NCI-H1436 treated with DMSO at 0.1 percent for 48 hours (cell line): ENCODE measurements at places on chromosomes 11 and 22.

DNA sequence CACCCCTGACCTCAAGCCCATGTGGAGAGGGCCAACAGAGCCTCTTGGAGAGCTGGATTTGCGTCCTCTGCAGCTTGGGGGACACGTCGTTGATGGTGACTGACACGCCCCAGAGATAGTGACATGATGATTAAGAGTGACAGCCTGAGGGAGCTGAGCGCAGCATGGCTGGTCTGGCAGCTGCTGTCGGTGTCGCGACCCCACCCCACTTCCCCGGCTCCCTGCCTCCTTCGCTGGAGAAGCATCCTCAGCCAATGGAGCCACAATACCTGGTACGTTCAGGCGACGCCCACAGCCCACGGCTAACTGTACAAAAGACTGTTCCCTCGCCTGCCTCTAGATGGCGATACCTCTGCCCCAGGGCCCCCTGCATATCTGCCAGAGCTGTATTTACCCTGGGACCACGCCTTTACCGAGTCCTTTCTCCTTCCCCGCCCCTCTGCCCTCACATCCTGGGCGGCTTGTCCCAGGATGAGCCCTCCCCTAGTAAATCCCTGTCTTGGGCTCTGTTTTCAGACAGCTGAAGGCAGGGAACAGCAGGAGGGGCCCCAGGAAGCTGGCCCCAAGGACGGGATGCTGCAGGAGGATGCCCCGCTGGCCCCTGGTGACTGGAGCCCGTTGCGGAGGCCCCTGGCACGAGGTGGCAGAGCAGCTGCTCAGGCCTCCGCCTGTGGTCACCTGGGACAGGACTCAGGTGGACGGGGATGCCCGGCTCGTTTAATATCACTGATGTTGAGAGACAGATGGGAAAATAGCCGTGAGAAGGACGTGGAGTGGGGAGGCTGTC is 90.6 kb downstream of the RPS6KA4 start:
- DNase-seq: no peak

DNA sequence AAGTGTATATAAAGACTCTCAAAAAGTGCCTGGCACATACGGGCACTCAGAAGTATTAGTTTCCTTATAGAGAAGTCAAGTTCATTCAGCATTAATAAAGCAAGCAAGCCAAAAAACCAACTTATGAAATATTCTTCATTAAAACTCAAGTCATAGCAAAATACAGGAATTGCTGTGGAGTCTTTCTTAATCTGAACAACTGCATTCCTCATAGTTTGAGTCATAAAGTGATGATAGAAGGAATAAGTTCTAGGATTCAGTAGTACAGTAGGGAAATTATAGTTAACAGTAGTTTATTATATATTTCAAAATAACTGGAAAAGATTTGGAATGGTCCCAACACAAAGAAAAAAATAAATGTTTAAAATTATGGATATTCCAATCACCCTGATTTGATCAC is 200.3 kb downstream of the C11orf91 start:
- no peak for DNase-seq

GRCh38 chr11:102900346-102900745 is 25.6 kb upstream of the MMP12 start:
- DNase-seq: no peak

DNA sequence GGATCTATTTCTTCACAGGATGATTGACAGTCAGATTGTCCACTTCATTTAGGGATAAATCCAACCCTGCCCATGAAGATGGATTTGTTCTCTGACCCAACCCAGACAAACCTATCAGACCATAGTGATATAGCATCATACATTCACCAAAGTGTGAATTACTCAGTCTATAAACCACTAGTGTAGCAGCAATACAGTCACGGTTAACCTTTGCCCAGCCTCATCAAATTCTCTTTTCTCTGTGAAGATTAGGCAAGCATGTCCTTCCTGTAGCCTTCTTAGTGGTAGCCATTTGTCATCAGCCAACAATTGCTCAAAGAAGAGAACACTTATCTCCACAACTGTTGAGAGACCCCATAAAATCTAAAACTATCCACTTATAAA is 14.4 kb upstream of the BIRC2 start:
- no peak for DNase-seq

DNA sequence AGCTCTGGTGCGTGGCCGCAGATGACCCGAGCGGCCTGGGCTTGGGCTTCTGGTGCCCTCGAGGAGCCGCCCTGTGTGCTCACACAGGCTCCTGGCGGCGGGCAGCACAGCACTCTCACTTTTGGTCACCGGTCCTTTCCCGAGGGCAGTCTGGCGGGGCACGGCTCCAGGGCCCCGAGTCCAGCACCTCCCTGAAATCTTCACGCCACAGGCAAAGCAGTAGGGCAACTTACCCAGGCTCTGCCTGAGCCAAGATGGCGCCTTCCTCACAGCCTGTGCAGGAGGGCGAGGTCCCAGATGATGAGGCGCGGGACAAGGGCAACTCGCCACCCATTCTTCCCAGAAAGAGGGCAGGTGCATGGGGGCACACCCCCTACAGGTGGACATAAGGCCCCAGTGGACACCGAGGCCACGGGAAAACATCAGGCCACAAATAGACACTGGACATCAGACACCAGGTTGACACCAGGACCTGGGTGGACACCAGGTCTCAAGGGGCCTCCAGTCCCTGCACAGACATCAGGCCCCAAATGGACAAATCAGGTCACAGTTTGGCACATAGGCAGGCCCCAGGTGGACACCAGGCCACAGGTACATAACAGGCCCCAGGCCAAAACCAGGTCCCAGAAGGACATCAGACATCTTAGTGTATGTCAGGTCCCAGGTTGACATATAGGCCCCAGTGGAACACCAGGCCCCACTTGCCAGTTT is 57.6 kb upstream of the SEPTIN5 start:
- DNase-seq: no peak

DNA sequence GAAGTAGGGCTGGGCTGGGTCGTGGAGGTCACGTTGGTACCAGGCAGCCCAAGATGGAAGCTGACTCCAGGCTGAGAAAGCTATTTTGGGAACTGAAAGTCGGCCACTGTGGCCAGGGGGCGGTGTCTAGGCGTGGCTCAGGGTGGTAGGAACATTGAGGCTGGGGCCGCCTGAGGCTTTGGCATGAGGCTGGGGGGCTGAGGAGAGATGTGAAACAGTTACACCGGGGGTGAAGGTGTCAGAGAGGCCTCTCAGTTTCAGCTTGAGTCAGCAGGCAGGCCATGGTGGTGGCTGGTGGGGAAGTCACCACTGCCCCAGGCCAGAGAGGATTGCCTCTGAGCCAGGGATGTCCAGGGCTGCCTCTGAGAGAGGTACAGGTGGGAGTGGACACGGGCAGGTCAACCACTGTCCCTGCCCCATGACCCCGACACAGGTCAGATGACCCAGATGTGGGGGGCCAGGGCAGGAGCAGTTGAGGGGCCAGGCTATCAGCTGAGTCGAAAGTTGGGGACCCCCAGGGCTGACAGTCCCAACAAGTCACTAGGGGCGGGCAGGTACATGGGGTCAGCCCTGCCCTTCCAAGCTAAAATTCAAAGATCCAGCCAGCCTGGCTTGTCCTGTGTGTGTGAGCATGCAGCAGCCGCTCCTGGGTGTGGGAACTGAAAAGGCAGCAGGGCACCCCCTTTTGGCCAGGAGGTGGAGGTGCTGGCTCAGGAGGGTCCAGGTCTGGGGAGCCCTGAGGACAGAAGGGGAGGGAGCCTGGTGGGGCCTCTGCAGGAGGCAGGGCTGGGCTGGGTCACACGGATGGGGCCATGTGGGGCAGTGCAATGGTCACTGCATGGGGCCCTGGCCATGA is 7.2 kb downstream of the KCNK7 start:
- no peak for DNase-seq

DNA sequence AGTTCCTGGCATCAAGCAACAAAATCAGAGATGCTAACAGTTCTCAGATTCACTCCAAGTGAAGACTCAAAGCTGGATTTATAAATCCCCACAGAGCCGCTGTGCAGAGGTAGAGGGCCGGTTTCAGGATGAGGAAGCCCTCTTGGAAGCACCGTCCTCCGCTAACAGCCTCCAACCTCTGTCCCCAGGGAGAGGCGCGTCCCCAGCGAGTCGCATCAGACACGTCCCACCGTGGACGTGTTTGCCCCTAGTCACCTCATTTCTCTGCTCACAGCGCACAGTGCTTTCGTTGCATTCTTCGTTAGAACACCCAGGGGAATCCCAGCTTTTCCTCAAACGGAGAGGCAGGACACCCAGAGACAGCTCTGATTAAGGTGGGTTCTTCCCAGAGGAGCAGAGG is 642.9 kb downstream of the BRD1 start:
- no peak for DNase-seq

GRCh38 chr11:118988280-118988679 is 9.7 kb upstream of the CENATAC start:
- DNase-seq: no peak

DNA sequence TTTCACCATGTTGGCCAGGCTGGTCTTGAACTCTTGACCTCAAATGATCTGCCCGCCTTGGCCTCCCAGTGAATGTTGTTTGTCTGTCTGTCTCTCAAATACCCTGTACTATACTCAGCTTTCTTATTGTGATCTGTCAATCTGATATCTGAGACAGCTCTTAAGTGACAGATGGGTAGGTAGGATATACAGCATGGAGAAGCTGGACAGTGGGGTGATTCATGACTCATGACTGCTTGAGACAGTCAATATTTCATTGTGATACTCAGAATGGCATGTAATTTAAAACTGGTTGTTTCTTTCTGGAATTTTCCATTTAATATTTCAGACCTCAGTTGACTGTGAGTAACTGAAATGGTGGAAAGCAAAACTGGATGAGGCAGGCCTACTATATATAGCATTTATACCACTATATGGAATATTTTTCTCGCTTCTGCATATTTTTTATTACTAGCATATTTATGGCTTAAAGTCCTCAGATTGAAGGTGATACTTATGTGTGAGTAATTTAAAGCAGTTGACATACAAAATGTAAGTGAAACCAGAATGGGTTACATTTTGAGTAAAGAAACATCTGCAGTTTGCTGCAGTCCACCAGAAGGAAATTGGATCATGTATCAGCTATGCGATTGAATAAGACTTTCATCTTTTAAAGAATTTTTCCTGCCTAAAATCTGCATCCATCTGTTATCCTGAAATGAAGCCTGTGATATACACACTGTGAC is 22.3 kb downstream of the ARHGAP42 start:
- DNase-seq: no peak

GRCh38 chr11:123122852-123123251 is 60.9 kb upstream of the HSPA8 start:
- no peak for DNase-seq

GRCh38 chr11:115518983-115519628 is 14.9 kb upstream of the CADM1 start:
- no peak for DNase-seq
